ENCODE measurements at places on chromosomes 7 and 10.

DNA sequence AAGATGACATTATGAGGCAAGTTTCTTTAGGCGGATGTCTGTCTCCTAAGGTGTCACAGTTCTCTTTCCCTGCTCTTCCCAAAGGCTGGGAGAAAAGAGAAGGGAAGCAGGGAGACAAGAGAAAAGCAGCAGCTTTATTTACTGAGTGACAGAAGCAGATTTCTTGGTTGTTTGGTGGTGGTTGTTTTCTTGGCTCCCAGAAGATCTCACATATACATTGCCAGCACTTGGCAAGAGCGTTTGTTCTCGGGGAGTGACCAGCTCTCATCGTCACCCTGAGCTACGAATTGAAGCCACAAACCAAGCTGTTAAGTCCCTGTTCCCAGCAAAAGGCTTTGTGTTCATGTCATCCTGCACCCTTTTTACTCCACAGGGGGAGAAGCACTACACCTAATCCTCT is 11.4 kb downstream of the CDHR3 start:
- no peak for DNase-seq

GRCh38 chr7:68488341-68489060 is 1109.8 kb upstream of the AUTS2 start:
- DNase-seq: no peak

DNA sequence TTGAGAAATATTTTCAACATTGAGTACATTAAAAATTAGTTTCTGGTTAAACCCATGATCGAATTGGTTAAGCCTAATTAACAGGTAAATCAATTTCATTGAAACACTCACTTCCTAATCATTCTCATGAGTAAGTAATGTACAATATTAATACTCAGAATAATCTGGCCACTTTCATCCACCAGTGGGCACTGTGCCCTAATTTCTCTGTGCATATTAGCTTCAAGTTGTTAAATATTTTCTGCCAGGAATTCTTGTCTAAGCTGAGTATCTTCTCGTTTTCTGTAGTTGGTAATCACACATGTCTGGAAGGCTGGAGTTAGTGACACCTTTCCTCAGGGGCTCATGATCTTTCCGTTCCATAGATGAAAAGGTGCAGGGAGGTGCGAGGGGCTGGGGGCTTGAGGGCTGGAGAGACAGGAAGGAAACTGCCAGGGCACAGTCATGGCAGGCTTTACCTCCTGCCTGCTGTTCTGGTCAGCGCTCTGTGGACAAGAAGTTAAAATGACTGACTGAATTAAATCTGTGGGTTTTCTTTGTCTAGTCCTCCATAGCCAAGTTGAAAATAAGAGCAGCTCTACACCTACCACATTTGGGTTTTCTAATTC is 71.9 kb downstream of the WIPF3 start:
- no peak for DNase-seq

DNA sequence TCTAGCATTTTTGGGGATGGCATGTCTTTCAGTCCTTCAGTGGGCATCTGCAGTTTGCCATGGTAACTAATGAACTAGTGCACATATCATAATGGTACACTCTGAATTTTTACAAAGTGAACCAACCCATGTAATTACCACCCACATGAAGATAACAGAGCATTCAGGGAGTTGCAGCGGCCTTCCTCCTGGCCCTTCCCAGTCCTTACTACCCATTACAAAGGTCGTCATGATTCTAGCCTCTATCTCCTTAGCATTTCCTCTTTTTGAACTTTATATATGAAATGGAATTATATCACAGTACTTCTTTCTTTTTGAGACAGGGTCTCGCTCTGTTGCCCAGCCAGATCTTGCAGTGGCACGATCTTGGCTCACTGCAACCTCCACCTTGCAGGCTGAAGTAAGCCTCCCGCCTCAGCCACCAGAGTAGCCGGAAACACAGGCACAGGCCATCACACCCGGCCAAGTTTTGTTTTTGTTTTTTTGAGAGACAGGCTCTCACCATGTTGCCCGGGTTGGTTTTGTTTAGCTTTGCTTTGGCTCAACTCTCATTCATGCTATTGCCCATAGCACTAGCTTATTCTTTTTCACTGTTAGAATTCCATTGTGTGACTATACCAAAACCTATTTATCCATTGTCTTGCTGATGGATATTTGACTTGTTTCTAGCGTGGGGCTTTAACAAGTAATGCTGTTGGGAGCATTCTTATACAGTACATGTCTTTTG is 79.2 kb downstream of the APBB1IP start:
- DNase-seq: no peak

DNA sequence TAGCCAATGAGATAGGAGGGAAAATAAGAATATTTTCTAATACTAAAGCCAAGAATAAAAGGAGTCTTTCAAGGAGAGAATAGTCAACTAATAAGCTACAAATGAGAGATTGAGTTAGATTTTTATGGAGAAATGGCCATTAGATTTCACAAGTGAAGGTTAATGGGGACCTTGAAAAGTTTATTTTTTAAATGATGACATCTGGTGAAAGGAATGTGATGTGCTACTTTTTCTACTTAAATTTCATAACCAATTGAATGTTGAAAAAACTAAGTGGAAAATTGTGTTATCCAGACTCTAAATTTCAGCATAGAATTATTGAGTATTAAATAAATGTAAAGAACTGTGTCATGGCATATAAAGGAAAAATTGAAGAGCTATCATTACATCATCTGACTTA is 125.7 kb downstream of the TSPAN12 start:
- no peak for DNase-seq

- no peak for DNase-seq
Observed at GRCh38 chr7:30886608-30887011, 25.0 kb upstream of the AQP1 start.

GRCh38 chr7:42745357-42746059 is 166.4 kb downstream of the C7orf25 start:
- DNase-seq: no peak

GRCh38 chr7:140541513-140542227 is 62.4 kb upstream of the MKRN1 start:
- no peak for DNase-seq

GRCh38 chr10:14356921-14357320 is 26.2 kb upstream of the FRMD4A start:
- no peak for DNase-seq

DNA sequence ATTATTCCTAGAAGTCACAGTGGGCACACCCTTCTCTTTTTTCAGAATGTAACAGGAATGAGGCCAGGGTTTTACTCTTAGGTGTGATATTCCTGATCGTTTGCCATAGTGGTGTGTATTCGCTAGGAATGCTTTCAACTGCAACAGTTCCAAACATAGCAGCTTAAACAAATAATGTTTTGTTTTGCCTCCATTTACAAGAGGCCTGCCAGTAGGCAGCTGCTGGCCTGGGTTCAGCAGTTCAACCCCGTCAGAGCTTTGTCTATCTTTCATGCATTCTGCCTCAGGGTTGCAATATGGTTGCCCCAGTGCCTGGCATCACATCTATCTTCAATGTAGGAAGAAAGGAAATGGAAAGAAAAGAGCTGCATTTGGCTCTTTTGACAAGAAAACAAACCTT is 21.7 kb upstream of the RET start:
- DNase-seq: no peak

- DNase-seq: no peak
Observed at GRCh38 chr10:89516149-89516832, 19.1 kb downstream of the SLC16A12 start.

- no peak for DNase-seq
Observed at GRCh38 chr10:76440426-76440825, 1009.0 kb downstream of the LRMDA start.

DNA sequence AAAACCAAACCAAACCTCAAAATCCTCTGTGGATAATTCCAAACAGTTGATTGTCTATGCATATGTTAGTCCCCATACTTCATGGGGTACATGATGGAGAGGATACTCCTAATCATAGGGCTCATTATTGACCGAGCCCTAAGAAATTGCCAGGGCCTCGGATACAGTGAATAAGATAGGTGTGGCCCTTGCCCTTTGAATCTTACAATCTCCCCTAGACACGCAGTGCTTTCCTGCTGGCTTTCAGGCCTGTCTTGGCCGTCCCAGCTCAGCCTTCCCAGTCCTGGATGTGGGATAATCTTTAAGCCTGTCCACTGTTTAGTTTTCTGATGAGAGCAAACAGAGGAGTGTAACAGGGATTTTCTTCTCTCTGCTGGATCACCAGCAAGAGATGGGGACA is 161.8 kb downstream of the TMEM178B start:
- no peak for DNase-seq

GRCh38 chr7:123864012-123864411 is 19.0 kb downstream of the HYAL4 start:
- DNase-seq: no peak

DNA sequence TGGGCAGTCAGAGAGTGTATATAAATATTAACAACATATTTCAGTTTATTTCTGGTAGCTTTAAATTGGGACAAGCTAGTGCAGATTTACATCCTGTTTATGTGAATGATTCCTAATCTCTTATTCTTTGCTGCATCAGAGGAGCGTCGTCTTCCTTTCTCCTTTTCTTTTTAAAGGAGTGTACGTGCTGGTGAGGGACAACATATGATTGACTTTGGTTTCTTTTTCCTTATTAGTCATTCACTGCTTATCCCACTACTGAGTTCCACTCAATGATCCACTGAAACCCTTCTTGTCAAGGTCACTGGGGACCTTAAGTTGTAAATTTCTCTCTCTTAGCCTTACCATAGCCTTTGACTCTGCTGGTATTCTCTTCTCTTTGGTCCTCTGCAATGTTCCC is 116.3 kb downstream of the EXOC4 start:
- DNase-seq: no peak

DNA sequence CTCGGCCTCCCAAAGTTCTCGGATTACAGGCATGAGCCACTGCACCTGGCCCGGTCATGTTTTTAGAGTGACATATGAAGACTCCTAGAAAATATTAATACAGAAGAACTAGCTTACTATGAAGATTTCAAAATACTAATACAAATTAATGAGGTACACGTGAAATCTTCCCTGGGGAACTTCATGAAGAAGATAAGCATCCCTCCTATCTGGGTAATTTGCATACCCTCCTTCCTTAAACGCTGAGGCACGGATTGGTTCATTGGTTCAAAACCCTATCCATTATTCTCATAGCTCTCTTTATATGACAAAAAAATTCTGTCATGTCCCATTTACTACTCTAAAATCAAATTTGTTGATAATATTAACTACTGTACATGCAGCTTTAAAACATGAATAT is 224.8 kb upstream of the KLF14 start:
- DNase-seq: no peak

GRCh38 chr7:47028284-47028683 is 553.6 kb downstream of the TNS3 start:
- no peak for DNase-seq

Measured in activated T-helper 1 cell treated with anti-CD3 and anti-CD28 coated beads, Interleukin-2, amount 50 U/mL, for 16 hours (primary cell).